Suppressor macrophage treated with lipopolysaccharide for 1 hour (primary cell): ENCODE measurements at places on chromosomes 2 and 18.

GRCh38 chr2:200461846-200462710, 47.8 kb downstream of the KCTD18 start:
- peak; percentile 20 for DNase-seq

- peak; percentile 53 for DNase-seq
Measured at GRCh38 chr18:76528477-76529432, 33.7 kb upstream of the ZNF516 start.

DNA sequence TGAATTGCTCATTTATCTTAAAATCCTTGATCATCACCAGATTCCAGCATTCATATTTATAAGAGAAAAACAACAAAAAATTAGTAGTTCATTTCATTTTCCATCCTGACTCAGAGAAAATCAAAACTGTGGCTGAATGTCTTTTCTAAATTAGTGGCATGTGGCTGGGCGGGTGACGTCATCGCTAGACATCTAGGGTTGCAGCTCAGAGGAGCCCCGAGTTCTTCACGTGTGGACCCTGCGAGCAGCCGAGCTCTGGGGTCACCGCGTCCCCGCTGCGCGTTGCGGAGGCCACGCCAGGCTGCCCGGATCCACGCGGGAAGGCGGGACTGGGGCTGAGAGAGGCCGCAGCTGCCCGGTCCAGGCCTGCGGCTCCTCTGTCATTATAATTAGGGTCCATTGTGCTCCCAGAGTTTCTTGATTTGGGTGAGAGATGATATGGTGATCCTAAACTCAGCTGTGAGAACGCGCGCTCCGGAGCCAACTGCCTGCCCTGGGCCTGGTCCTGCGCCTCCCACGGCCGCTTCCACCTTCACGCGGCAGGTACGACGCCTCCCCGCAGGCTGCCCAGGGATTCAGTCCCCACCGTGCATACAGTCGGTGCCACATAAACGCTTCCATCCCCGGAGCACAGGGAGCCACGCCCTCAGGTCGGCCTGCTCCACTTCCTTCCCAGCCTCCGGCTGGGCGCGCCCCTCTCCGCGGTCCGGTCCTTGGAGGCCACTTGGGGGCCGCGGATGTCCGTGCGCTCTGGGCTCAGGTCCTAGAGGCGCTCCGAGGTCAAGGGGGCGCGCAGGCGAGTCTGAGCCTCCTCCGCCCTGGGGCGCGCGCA, 56.5 kb downstream of the TMEM18 start:
- DNase-seq: no peak

GRCh38 chr2:68727683-68728375, 6.8 kb upstream of the ARHGAP25 start:
- no peak for DNase-seq

DNA sequence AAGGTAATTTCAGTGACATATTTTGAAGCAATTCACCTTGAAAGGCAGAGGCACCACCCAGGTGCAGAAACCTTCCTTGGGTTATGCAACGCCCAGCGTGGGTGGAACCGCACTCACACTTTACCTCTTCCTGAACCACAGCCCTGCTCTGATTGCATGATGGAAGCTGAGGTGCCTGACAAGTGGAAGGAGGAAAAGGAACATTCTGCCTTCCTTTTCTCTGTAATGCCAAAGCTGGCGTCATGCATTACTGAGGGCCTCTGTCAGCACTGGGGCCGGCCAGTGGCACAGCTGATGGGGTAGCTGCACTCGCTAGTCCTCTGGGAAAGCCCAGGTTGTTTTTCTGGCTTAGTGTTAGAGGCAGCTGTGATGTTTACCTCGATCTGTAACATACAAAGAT, 266.5 kb downstream of the NEDD4L start:
- peak; percentile 52 for DNase-seq

DNA sequence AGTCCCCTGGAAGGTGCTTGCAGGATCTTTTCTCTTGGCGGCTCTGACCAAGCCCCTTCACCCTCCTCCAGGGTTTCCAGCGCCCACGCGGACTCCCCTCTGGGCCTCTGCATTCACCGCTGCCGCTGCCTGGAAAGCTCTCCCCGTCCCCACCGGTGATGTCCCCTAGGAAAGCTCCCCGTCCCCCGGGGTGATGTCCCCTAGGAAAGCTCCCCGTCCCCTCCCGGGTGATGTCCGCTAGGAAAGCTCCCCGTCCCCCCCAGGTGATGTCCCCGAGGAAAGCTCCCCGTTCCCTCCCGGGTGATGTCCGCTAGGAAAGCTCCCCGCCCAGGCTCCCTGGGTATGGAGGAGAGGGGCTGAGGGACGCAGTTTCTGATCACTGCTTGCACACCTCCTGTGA, 27.9 kb downstream of the ZAP70 start:
- no peak for DNase-seq

DNA sequence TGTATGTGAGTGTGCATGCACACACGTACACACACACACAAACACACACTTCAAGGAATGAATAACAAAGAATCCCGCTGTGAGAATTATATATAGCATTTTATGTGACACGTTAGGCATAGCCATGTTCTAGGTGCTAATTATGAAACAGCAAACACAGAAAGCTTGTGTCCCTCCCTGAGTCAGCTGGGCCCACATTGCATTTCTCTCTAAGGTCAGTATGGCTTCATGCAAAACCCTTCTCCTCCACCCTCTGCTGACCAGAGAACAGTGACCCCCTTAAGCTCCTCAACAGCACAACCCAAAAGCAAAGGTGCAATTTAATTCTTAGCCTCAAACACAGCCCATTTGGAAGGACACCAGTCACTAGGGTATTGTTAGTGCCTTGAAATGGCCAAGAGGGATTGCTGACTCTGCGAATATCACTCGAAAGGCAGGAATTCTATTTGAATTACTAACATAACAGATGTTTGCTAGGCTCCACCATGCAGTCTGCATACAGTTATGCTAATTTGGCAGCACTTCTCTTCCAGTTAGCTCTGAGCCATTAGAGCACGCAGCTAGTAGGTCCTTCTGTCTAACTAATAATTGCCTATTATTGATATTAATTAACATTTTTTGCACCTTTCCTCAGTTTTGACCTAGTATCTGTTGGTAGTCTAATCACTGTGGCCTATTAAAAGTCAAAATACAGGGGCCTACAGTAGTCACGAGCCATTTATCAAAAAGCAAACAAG, 149.0 kb downstream of the LNPK start:
- DNase-seq: no peak

- DNase-seq: no peak
Measured at GRCh38 chr2:196289000-196289399, 117.6 kb upstream of the STK17B start.

GRCh38 chr18:73331212-73331772, 463.5 kb upstream of the NETO1 start:
- no peak for DNase-seq

DNA sequence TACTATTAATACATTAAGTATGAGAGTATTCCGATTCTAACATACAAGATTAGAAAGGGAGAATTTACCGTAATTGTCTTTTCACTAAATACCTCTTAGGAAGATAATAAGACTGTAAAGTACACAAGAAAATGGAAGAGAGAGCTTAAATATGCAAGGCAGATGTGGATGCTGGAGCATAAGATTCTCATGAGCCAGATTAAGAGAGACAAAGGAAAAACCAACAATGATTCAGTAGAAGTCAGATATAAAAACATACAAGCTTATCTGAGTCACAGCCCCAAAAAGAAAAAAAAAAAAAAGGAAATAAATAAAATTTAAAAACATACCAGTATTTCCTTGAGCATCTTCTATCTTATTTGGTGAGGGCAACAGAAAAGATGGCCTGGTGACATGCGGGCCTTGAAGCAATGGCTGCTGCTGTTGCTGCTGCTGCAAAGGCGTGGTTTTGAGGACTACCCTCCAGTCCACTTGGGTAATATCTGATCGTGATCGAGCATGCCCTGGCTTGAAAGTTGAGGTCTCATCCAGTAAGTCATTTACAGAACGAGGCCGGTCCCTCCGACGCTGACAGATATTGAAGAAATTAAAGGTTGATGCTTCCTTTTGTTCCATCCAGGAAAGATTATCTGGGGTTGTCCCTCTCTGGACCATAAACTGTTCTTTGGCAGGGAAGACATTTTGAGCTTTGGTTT, 24.5 kb downstream of the PLEKHM3 start:
- no peak for DNase-seq

GRCh38 chr18:49161627-49162026, 210.9 kb upstream of the SMAD7 start:
- no peak for DNase-seq

GRCh38 chr2:11017921-11018320, 106.2 kb downstream of the KCNF1 start:
- peak; percentile 19 for DNase-seq

- DNase-seq: no peak
Measured at GRCh38 chr2:108189316-108189715, 50.5 kb upstream of the SULT1C3 start.

GRCh38 chr2:112204411-112204810, 50.4 kb downstream of the ZC3H8 start:
- no peak for DNase-seq

DNA sequence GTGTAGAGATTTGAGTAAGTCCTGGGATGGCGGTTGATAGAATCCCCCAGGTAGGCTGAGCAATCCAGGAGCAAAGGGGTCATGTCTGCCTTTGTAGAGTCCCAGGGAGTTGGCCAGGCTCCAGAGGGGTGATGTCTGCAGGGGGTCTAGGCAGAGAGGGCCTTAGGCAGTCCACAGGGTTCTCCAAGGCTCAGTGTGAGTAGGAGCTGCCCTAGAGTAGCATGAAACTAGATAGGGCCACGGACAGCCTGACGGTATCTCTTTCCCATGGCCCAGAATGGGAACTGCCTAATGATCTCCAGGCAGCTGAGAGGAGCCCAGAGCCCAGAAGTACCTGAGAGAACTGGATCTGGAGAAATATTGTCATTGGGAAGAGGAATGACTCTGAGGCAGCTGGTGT, 9.0 kb upstream of the FAM136A start:
- no peak for DNase-seq

GRCh38 chr18:22348521-22349316, 69.0 kb downstream of the CTAGE1 start:
- DNase-seq: no peak

GRCh38 chr2:218781691-218782527, at the start of gene CYP27A1:
CYP27A1 (plus strand) TSS chr2:218782147; CDS start chr2:218782183, 36 bp downstream.
- peak; percentile 41 for DNase-seq

- DNase-seq: peak; percentile 46
Measured at GRCh38 chr2:174012347-174013314, 47.5 kb upstream of the SP3 start.

GRCh38 chr2:223100061-223100511, 48.1 kb downstream of the KCNE4 start:
- DNase-seq: no peak

- DNase-seq: peak; percentile 44
Measured at GRCh38 chr2:181185421-181185820, 205.0 kb downstream of the UBE2E3 start.

GRCh38 chr18:36813824-36814223, 15.0 kb downstream of the TPGS2 start:
- DNase-seq: no peak

DNA sequence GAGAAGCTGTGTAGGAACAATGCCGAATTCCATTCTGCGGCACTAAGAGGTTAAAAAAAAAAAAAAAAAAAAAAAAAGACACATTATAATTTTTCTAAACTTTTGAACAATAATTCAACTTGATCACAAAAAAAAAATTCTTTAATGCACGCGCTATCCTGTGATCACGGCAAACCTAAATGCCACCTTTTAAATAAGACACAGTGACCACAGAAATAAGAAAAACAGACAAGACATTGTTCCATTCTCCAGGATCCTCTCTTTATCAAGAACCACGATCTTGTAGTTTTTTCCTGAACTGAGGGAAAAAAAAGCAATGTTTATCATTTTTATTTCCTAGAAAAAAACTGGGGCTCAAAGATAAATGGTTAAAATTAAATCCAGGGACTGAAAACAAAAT, 9.4 kb downstream of the SUCLG1 start:
- no peak for DNase-seq

GRCh38 chr2:157839162-157839801, 36.8 kb downstream of the ACVR1 start:
- DNase-seq: no peak

GRCh38 chr2:231640641-231641111, 48.0 kb downstream of the TEX44 start:
- peak; percentile 79 for DNase-seq

DNA sequence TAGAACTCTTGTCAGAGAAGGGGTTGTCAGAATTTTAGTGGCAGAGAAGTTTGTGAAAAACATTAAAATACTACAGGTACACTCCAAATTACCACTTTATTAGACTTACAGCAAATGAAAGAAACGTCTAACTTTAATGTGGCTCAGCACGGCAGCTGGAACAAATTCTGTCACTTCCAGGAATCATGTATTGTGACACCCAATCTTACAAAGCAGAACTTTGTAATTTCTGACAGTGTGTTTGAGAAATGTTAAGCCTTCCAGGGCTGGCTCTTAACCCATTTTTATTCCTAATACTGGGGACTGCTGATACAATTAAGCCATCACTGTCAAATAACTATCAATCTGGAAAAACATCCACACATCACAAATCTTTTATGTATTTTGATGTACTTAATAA, 216.4 kb downstream of the ZNF385B start:
- DNase-seq: no peak

GRCh38 chr2:235084424-235084823, 132.6 kb downstream of the SH3BP4 start:
- no peak for DNase-seq

GRCh38 chr18:22309191-22309590, 108.5 kb downstream of the CTAGE1 start:
- no peak for DNase-seq

DNA sequence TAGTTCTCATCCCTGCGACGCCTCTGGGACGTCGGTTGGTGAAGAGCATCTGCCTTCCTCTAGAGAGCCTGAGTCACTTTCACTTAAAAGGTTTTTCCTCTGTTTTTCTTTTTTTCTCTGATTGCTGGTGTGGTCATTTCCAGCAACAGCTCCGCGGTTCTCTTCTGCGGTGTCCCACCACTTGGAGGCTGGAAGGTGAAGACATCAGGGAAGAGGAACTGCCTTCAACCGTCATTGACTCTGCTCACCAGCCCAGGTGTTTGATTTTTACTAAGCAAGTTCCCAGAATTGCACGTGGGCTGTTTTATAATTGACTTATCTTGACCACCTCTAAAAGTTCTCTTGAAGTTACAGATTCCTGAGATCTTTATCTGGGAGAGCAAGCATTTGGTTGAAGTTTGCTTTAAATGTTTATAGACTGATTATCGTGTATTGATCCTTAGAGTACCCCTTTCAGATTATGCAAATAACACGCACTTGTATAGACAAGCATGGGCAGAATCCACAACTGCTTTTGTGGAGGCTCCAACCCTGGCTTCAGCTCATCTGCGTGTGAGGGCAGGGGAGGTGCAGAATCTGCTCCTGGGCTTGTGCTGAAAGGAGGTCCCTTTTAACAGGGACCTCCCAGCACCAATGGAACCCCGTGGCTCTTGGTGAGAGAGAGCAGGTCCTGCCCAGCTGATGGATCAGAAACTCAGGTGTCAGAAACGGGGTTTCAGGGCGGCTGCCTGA, 3.5 kb downstream of the CTDP1 start:
- peak; percentile 62 for DNase-seq

GRCh38 chr18:51811883-51812282, 528.1 kb upstream of the DCC start:
- DNase-seq: no peak
